ENCODE measurements at places on chromosomes 7 and 10. TPM values are rescaled to one million over a fixed set of nuclear protein-coding genes. Genes with fewer than 3 reads are reported as not detected.

DNA sequence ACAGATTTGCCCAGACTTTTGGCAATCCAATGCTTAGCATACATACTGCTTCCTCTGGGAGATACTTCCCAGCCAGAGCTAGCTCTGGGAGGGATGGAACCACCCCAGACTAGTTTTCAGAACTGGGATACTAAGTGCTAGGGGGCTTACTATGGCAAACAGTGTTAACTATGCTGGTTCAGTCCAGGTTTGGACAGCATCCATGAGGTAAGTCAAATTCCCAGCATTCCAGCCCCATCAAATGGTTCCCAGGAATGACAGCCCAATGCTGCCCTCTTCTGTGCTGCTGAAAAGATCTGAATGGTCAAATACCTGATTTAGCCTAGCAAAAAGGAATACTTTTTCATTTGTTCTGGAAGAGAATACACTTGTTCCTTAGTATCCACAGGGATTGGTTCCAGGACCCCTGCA, 141.7 kb upstream of the CCDC6 start:
- DNase-seq = no peak

CALCR gene
- total RNA-seq = not detected

DNA sequence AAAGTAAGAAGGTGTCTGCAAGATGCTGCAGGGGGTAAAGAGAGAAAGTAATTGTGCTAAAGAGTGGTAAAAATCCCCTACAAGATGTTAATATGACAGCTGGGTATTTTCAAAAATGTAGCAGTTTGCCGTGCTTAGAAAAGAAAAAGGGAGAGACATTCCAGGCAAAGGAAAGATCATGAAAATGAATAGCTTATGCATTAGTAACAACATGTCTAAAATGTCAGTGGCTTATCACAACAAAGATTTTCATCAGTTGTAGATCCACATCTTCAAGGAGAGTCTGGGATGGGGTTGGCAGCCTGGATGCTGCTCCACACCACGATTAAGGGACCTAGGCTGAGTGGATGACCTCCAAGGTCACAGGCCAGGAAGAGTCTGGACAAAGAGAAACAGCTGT, 920.9 kb downstream of the GRID1 start:
- DNase-seq = no peak

GRCh38 chr7:131899271-131900030, 343.0 kb upstream of the PODXL start:
- DNase-seq = no peak

DNA sequence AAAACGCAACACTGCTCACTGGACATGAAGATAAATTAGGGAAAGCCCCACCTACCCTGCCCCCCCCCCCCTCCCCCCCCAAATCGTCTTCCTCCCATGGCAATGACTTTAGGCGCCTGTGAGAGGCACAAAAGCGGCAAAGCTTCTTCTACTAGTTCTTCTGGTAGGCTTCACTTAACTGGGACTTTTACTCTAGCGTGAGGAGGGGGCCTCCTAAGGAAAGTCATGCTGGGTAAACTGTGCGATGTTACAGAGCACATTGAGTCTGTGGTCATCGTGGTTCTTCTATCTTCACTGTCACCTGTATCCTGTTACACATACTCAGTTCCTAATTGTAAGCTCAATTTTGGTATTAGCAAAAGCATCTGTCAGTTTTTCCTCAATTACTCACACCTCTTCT, 25.1 kb downstream of the HSPB1 start:
- no peak for DNase-seq

DNA sequence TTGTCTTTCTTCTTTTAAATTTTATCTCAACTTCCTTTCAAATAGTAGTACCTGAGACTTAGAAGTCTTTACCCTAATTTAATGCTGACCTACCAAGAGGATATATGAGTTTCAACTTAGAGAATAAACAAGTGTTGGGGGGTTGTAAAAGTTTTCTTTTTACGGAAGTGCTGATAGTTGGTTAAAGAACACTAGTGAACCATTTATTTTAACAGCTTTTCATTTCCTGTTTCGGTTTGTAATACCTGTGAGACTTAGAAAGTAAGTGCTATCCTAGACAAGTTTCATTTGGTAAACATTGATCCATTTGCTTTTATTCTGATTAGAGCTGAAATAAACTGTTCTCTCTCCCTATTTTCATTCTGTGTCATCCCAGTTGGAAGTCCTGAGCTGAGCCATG, 683.1 kb upstream of the SORCS1 start:
- DNase-seq = no peak

DNA sequence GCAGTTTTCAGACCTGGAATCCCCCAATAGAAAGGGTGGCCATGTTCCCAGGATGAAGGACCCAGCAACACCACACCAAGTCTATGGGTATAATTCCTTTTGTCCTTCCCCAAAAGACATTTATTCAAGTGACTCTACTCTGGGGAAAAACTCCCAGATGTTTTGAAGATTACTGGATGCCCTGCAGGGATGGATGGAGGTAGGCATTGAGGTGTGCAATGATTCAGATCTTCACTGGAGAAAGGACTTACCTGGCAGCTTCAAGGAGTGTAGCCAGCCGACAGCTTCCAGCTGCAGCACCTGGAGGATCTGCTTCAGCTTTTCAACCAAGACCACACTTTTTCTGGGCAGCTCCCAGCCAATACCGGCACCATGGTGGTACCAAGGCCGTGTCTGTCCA, 172.0 kb downstream of the BAMBI start:
- DNase-seq = no peak

EBF3 gene
- total RNA-seq = not detected

- DNase-seq = no peak
Measured at GRCh38 chr10:90784771-90785170, 73.1 kb downstream of the HTR7 start.

DNA sequence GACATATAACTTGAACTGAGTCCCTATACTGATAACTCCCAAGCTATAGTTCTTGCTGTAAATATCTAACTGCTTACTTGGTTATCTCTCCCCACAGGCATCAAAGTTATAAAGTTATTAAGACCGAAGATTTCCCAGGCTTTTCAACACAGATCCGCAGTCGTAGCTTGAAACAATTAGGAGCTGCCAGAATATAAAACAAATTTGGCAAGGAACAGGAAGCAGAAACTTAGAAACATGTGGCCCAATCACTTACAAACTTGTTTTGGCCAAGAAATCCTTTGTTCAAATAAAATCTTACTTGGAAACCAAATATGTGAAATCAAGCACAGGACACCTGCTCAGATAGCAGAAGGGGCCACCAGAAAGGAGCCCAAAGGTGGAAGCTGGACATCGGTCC, 9.0 kb downstream of the SLC16A12 start:
- no peak for DNase-seq

GRCh38 chr10:51244309-51244708, 170.0 kb downstream of the PRKG1 start:
- DNase-seq = no peak

GRCh38 chr7:27410812-27411544, 168.4 kb downstream of the EVX1 start:
- no peak for DNase-seq

NUTM2E gene
- not detected for total RNA-seq

DNA sequence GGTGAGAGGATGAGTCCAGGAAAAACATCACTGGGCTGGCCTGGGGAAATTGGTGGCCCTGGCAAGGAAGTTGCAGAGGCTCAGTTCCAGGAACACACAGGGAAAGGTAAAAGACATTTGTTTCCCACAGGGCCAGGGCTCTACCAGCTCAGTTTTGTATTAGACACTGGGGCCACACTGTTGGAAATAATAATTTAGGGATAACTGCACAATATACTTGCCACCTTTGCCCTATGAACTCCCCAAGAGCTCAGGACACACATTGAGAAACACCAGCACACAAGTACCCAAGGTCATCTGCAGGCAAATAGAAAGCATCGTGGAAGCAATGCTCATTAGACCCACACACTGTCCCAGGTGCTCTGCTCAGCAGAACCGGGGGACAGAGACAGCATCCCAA, 617.6 kb downstream of the PTPRN2 start:
- no peak for DNase-seq

DNA sequence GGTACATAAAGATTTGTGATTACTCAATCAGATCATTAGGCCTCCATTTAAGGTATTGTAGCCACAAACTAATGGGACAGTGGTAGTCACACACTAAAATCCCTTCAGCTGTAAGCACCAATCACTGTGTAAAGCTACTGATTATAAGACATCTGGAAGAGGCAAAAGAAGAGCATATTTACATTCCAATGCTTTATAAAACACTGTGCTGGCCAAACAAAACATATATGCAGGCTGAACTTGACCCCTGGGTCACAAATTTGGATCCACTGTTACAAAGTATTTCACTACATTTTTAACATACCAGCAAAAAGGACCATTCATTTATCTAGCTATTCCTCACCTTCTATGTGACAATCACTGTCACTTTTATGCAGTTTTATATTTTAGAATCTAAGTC, 41.4 kb upstream of the ANLN start:
- no peak for DNase-seq

AKR1B1 gene
- total RNA-seq = 44.6 TPM

GRCh38 chr7:108404509-108405420, 51.5 kb downstream of the NRCAM start:
- no peak for DNase-seq

DNA sequence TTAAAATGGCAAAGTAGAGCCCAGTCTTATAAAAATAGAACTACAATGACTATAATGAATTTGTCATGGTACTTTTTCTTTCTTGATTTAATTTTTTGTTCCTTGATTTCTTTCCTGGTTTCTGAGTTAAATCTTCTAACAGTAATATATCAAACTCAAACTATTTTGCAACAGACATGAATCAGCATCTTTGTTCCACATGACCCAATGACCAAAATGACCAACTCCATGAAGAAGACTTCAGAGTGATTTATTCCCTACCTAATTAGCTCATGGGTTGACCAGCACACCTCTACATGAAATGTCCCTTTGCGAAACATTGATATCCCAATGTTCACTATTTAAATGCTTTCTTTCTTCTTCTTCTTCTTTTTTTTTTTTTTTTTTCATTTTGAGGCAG, 30.9 kb downstream of the NMT2 start:
- DNase-seq = no peak

- DNase-seq = no peak
Measured at GRCh38 chr7:2490181-2490651, 14.0 kb upstream of the GRIFIN start.

GRCh38 chr7:66150471-66150870, 35.8 kb downstream of the CRCP start:
- no peak for DNase-seq

- DNase-seq = no peak
Measured at GRCh38 chr10:91907033-91907594, 2.2 kb downstream of the FGFBP3 start.
